Cortex of kidney (tissue), 1 donor: ENCODE measurements at places on chromosomes 4 and X.

- DNase-seq = no peak
Measured at GRCh38 chr4:38868059-38868960, 704 bp downstream of the FAM114A1 start.

DNA sequence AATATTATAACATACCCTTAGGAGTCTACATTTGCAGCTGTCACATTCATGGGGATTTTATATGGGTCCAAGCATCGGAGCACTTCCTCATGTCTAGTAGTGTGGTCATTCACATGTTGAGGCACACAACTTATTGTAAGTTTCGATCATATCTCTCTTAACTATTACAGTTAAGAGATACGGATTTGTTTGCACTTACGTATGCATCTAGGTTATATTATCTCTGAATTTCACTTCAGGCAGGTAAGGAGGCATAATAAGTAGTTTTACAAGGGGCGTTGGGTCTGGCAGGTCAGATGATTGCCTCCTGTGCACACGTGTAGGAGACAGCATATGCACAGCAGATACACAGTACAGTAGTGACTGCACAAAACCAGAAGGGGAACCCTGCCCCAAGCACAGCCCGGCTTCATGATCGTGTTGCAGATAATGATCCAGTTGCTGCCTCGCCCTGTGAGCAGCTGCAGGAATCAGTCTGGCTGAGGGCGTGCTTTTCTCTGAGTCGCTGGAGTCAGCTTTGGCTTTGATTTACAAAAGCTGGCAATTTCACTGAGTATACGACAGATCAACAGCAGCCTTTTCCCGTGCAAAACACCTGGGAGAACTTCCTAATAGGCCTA lies 302.9 kb upstream of the GATB start:
- DNase-seq = no peak

DNA sequence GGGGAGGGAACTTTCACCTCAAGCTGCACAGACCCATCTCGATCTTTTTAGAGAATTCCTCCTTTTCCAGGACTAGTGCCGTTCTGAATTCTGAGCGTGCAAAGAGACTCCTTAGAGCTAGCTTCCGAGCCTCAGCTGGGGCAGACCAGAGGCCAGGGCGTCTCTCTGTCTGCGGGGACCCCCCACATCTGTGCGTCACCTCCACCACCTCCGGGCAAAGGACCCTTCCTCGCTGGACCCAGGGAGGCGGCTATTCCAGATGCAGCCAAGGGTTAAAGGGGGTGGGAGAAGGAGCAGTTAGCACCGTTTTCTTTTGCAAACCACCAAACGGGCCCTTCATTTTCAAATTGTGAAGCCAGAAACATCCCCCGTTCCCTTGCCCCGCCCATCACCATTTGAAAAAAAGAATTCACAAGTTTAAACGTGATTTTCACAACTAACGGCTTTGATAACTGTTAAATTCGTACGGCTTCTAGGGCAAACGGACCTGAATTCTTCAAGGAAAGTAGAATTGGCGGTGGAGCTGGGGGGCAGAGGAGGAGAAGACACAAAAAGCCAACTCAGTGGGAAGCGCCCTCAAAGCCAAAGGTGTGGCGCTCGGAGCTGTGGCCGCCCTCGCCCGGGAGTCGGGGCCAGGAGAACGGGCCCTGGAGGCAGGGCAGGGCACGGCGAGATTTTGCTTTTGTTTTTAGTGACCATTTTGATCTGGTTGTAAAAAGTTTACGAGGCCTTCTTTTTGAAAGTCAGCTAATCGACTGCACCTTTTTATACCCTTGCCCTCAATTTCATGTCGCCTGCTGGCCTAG lies 3.3 kb upstream of the PDGFRA start:
- DNase-seq = no peak

- DNase-seq = no peak
Measured at GRCh38 chrX:46814966-46815365, 21.9 kb upstream of the RP2 start.

DNA sequence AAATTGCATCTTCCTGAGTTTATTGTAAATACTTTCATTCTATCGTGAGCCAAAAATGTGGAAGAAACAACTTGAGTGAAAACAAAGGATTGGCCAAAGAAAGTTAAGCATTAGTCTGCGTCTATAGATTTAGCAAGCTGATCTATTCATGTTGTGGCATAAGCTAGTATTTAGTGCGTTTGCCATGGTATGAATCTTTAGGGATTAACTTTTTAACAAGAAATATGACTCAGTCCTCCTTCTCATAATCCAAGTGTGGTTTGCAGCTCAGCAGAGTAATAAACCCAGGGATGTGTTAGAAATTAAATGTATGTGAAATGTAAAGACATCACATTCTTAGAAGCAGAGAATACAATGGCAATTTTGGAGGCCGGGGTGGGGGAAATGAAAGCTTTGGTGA lies 1110.9 kb downstream of the NLGN4X start:
- DNase-seq = no peak

DNA sequence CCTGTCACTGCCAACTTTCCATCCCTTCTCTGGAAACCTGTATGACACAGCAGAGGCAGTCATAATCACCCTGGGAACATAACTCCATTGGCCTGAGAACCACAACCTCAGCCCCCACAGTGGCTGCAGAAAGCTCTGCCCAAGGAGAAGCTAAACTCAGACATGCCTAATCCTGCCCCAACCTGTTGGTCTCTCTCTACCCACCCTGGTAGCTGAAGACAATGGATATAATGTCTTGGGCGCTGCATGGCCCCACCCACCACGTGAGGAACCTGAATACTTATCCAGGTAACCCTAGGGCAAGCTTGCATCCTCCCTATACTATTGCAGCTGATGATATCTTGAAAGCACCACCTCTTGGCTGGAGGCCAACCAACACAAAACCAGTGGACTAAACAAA lies 225.2 kb downstream of the TEX13C start:
- DNase-seq = no peak

GRCh38 chrX:114973013-114973412 lies 44.4 kb downstream of the IL13RA2 start:
- DNase-seq = no peak
